ENCODE measurements at places on chromosomes 6 and 20. TPM values are rescaled to one million over a fixed set of nuclear protein-coding genes. Genes with fewer than 3 reads are reported as not detected.

ZNF391 gene
- 4.6 TPM for total RNA-seq

CFB gene
- total RNA-seq = 14.6 TPM

LAMA4 gene
- 166 TPM for total RNA-seq

KIF25 gene
- total RNA-seq = not detected

MCCD1 gene
- total RNA-seq = not detected

TRDN gene
- total RNA-seq = 33.2 TPM

BLOC1S5 gene
- 29.0 TPM for total RNA-seq

DYNLT1 gene
- total RNA-seq = 49.7 TPM

TAGAP gene
- 1.4 TPM for total RNA-seq

SMIM29 gene
- 13.6 TPM for total RNA-seq

MLN gene
- not detected for total RNA-seq
